ENCODE measurements at places on chromosomes 2 and 18.

- no peak for DNase-seq
Measured at GRCh38 chr2:196274387-196274809, 103.0 kb upstream of the STK17B start.

GRCh38 chr2:62136956-62137830 is 58.7 kb upstream of the B3GNT2 start:
- DNase-seq: no peak

GRCh38 chr2:240200230-240201051 is 60.0 kb upstream of the OTOS start:
- no peak for DNase-seq

DNA sequence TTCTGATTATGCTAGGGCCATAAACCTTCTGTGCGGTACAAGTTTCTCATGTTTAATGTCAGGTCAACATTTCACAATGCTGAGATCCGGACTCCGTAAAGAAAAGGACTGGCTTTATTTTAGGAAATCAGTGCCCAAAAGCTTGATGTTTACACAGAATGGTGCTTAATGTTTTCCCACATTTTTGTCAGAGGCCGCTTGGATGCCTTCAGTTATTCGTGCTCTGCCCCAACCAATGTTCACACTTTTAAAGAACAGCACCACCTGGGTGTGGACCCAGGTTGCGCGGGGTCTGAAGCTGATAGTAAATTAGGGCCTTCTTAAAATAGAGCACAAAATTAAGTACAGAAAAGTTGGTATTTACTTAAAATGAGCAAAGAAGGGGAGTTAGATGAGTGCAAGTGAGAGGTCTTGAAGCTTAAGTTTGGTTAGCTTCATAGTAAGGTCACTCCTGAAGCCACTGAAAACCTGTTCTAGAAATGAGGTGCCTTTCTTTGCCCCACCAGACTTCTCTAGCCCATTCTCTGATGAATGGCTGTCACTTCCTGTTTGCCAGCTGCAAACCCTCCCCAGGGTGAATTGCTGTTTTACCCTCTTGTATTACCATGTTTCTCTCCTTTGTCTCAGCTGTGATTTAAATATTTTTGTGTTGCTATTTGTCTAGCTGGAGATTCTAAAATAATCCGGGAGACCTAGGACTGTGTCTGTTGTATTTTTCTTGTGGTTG is 20.5 kb downstream of the SLC3A1 start:
- no peak for DNase-seq

- no peak for DNase-seq
Measured at GRCh38 chr2:147577323-147577997, 267.4 kb upstream of the ACVR2A start.

- DNase-seq: no peak
Measured at GRCh38 chr18:58996696-58997095, 132.0 kb downstream of the ZNF532 start.

- DNase-seq: no peak
Measured at GRCh38 chr2:178804791-178805190, 2.4 kb downstream of the TTN start.

DNA sequence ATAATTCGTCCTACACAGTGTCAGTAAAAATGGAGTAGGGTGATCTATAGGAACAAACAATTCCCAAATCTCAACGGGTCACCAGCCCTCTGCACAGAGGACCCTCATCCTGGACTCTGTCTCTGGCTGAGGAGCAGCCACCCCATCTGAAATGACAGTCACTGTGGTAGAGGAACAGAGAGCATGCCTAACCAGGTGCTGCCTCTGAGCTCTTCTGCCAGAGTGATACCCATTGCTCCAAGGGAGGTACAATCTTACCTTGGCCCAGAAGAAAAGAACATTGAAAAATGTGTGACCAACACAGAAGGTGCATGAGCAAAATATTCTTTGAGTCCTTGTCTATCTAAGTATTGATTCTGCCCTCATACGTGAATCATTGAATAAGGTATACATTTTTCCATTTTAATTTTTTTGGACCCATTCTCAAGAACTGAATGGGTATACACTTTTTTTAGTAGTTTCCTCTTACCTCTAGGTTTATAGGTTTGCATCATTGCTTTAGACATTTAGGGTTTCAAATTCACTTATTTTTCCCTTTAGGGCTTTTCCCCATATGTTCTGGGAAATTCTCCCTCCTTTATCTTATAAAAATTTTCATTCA is 8.7 kb downstream of the SP140 start:
- no peak for DNase-seq

- no peak for DNase-seq
Measured at GRCh38 chr2:212905640-212906201, 245.7 kb downstream of the IKZF2 start.

DNA sequence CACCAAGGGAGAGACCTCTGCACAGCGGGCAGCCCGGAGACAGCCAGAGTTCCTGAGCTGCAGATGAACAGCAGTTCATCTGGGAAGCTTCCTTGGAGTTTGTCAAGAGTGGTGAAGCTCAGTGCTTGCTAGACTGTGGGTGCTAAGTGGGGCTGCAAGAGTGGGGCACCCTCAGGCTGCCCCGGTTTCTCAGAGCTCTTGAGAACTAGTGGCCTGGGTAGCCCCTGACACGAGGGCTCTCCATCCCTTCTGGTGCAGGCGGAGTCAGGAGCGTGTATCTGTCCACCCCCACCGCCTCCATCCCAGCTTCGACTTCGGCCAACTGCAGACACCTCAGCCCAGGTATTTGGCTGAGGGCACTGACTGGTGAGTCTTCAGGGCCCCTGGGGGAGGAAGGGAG is 222.0 kb downstream of the LOXHD1 start:
- DNase-seq: no peak

GRCh38 chr2:113209011-113209645 is 35.4 kb downstream of the PSD4 start:
- DNase-seq: no peak

- DNase-seq: no peak
Measured at GRCh38 chr2:175743011-175743410, 259.1 kb downstream of the LNPK start.

- DNase-seq: no peak
Measured at GRCh38 chr2:215626812-215627281, 191.0 kb upstream of the FN1 start.

- DNase-seq: no peak
Measured at GRCh38 chr18:23307567-23308295, 145.4 kb upstream of the RIOK3 start.

GRCh38 chr2:51297488-51297887 is 265.6 kb upstream of the NRXN1 start:
- no peak for DNase-seq

DNA sequence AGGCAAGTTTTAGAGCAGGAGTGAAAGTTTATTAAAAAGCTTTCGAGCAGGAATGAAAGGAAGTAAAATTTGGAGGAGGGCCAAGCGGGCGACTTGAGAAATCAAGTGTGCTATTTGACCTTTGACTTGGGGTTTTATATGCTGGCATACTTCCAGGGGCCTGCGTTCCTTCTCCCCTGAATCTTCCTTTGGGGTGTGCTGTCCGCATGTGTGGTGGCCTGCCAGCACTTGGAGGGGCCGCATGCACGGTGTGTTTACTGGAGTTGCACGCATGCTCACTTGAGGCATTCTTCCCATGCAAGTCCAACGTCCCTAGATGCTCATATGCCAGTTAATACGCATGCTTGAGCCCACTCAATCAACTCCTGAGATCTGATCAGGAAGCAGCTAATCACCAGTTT is 78.3 kb upstream of the MAP4K4 start:
- no peak for DNase-seq

- DNase-seq: no peak
Measured at GRCh38 chr2:223811757-223812156, 25.6 kb downstream of the AP1S3 start.

GRCh38 chr18:22723773-22724172 is 209.4 kb upstream of the RBBP8 start:
- no peak for DNase-seq

- DNase-seq: no peak
Measured at GRCh38 chr2:75007061-75007460, 48.6 kb downstream of the POLE4 start.

- no peak for DNase-seq
Measured at GRCh38 chr2:163173591-163173990, 335.0 kb upstream of the KCNH7 start.

DNA sequence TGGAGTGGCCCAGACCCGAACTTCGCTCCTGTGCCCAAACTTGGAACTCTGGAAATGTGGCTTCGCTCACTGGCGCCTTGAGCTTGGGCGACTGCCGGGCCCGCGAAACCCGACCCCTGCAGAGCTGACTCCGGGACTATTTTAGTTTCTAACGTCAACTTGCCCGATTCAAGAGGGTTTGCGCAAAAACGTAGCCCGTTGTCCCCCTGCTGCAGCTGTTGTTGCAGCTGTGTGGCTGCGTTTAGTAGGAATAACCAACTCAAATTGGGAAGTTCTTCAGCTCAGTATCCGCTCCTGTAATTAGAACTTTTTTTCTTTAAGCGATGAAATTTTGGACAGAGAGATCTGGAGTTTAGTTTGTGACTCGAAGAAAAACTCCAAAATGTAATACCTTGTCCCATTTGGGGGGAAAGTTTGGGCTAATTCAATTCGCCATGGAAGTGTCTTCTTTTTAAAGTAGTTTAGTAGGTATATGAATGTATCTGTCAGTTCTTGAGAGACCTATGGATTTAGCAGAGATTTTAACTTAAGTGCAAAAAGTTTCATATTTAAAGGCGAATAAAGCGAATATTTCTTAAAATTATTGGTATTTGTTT is 559 bp downstream of the MYL12A start:
- DNase-seq: no peak

DNA sequence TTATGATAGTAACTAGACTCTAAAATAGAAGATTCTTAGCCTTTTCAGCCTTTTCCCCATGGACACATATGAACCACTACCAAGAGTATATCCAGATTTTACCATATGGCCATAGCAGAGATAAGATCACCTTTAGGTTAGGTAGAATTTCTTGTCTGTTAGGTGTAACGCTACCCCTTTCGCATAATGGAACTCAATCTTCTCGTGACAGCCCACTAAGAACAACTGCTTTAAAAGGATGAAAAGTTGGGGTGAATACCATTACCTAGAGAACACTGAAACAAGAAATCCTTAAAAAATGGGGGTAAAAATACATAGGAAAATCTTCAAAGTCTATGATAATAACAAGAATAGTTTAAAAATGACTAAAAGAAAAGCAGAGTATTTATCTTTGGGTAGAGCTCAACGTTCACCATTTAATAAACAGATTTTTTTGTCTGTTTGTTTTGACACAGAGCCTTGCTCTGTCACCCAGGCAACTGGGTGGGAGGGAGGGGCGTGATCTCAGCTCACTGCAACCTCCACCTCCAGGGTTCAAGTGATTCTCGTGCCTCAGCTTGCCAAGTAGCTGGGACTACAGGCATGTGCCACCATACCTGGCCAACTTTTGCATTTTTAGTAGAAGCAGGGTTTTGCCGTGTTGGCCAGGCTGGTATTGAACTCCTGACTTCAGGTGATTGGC is 67.2 kb downstream of the VIL1 start:
- DNase-seq: no peak

GRCh38 chr2:229553091-229553490 is 161.3 kb downstream of the DNER start:
- DNase-seq: no peak

DNA sequence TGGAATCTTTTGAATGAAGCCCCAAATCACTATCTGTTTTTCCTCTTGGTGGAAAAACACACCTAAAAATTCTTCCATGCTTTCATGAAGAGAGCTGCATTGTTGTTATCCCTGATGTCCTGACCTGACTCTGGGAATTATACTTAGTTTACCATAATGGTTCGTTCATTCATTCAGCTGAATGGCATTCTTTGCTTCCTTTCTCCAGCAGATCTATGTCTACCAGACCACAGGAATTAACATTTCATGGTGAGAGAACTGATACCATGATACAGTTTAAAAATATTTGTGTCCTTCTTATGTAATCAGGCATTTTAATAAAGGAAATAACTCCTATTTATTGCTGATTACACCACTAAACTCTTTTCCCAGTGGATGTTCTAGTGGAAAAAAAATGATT is 11.1 kb upstream of the SLC4A10 start:
- no peak for DNase-seq

GRCh38 chr2:69163109-69163508 is 150.1 kb downstream of the ANTXR1 start:
- DNase-seq: no peak

- no peak for DNase-seq
Measured at GRCh38 chr2:224838335-224838734, 122.2 kb upstream of the CCDC195 start.

- no peak for DNase-seq
Measured at GRCh38 chr2:73018188-73018825, 53.2 kb downstream of the SFXN5 start.

DNA sequence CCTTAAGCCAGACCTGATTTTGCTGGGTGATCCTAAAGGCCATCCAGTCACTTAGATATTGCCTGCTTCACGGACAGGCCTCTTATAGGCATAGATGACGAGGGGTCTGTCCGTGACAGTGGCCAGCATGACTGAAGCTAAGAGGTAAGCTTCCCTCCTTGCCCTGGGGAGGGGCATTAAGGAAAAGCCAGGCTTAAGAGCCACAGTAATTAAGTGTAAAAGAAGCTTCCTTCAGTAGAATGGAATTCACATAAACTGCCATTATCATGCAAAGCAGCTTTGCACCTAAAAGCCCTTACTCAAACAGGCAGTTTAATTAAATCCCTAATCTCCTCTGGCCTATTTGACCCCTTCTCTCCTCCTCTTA is 99.4 kb upstream of the PKDCC start:
- no peak for DNase-seq

- no peak for DNase-seq
Measured at GRCh38 chr2:168034616-168035015, 212.8 kb downstream of the STK39 start.

GRCh38 chr2:53949457-53949856 is 21.3 kb downstream of the PSME4 start:
- no peak for DNase-seq

DNA sequence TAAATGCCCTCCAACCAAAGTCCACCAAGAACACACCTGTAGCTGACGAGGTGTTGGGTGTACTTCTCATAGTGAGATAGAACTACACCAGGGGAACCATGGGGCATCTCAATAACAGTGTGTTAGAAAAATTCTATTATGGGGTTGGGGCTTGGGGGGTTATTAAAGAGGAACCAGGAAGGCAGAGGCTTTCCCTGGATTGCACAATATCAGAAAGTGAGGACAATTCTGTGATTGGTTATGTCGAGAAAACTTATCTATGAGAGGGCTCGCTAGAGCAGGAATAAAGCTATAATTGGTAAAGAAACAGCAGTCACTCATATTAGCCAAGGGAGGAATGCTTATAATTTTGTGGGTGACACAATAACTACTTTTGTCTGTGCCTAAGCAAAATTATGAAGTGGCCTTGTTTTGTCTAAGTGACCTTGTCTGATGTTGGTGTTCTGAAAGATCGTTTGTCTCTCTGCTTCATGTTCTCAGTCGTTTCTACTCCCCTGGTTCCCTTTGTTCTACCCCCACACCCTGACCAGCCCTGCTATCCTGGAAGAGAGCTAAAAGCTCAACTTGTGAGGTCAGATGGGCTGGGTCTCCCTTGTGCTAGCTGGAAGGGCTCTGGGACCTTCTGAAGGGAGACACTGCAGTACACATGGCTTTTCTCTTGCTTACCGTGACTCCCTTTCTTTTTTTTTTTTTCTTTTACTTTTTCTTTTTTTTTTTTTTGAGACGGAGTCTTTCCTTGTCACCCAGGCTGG is 21.6 kb upstream of the INO80C start:
- no peak for DNase-seq

- DNase-seq: no peak
Measured at GRCh38 chr2:6864923-6865345, 773 bp downstream of the CMPK2 start.

GRCh38 chr2:129459881-129460280 is 519.6 kb upstream of the RAB6C start:
- DNase-seq: no peak

GRCh38 chr2:28633204-28633603 is 118.4 kb upstream of the PPP1CB start:
- no peak for DNase-seq

- no peak for DNase-seq
Measured at GRCh38 chr2:68915393-68915792, 37.3 kb downstream of the GKN2 start.

Data from stimulated activated CD4-positive, alpha-beta T cell treated with anti-CD3 and anti-CD28 coated beads, TNF-alpha, amount 100 ng/mL, for 4 hours (primary cell).